ENCODE measurements at places on chromosomes 16 and 17.

GRCh38 chr17:69757688-69758430 is 317.2 kb upstream of the KCNJ16 start:
- DNase-seq = peak; percentile 92

GRCh38 chr17:82868715-82869131 is 28.9 kb upstream of the ZNF750 start:
- DNase-seq = no peak

- DNase-seq = no peak
These were observed 205.6 kb downstream of the GRIN2A start for GRCh38 chr16:9976601-9977000.

DNA sequence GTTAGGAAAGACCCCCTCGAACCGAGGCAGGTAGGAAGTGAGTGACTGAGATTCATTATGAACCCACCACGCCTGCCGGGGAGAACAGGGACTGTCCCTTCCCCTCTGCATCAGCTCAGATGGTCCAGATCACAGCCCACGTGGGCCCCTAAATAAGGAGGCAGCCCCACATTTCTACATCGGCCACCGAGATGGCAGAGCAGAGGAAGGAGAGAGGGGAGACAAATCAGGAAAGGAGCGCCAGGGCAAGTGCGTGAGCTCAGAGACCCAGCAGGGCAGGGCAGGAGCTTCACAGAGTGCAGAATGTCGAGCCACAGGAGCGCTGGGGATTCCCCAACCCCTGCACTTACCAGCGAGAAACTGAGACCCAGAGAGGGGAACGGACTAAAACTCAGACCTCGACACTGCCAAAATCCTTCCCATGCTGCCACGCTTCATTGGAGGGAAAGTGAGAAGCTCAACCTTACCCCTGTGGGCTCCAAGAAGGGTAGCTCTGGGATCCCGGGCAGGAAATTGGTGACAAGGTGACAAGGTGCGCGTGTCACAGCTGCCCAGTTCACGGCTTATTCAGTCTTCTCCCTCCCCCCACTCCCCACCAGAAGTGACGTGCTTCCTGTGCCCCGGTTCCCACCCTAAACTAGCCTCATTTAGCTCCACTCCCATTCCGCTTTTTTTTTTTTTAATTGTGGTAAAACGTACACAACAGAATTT is at the start of gene ICAM2:
TSS of gene ICAM2 (minus strand) at position 578 of the 711 bp plus-strand sequence. CDS start 13,942 bp downstream, outside the sequence.
- no peak for DNase-seq

GRCh38 chr16:9134739-9135138 is 43.3 kb downstream of the HAPSTR1 start:
- peak; percentile 64 for DNase-seq

DNA sequence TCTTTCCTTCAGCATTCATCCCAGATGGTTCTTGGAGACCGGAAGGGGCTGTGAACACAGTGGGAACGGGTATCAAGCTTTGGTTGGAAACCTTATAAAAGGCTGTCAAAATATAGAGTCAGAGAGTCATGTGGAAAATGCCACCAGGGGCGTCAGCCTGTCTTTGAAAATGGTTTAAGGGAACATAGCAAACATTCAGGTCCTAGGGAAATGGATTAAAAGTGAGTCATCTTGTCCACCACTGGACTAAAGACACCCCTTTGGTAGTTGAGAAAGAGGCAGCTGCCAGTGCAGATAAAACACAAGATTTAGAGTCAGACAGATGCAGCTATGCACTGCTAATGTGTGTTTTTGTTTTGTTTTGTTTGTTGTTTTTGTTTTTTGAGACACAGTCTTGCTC is 47.8 kb upstream of the BCO1 start:
- peak; percentile 31 for DNase-seq

DNA sequence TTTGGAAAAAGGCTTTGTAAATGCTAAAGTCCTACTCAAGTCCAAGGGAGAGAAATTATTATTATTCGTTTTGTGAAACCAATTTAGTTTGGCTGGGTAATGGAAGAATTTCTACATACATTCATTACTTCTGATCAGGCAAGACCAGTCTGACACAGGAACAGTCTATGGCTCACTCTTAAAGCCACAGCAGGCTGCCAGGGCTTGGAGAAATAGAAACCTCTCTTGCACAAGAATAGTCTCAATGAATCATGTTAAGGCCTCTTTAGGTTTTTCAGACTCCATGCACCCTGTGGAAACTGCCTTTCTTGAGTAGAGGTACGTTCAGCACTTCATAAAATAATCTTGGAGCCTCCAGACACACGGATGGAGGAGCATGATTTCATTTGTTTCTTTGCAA is 167.7 kb downstream of the IRX3 start:
- peak; percentile 49 for DNase-seq

DNA sequence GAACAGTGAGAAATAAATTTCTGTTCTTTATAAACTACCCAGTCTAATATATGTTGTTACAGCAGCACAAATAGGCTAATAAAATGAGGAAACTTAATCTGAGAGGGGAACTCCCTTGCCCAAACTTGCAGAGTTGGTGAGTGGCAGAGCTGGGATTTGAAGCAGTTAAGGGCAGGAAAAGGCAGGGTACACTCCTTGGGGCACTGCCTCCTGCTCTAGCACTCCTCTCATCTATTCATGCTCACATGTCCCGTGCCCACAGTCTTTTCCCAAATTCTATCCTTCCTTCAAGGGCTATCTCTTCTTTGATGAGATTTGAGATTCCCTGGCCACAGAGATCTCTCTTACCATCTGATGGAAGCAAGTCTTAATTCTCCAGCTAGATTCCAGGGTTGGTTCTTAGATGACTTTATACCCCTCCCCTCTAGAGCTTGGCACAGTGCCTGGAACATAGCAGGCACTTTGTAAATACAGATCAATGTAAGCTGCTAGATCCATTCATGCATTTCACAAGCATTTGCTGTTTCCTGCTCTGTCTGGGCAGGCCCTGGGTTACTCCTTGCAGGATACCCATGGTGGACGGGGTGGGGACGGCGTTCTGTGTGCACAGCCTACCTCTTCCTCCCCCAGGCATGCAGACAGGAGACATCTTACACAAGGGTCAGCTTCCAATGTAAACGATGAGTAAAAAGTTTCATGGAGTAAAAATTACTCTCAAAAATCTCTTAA is 39.2 kb upstream of the ABCC12 start:
- DNase-seq = peak; percentile 32

DNA sequence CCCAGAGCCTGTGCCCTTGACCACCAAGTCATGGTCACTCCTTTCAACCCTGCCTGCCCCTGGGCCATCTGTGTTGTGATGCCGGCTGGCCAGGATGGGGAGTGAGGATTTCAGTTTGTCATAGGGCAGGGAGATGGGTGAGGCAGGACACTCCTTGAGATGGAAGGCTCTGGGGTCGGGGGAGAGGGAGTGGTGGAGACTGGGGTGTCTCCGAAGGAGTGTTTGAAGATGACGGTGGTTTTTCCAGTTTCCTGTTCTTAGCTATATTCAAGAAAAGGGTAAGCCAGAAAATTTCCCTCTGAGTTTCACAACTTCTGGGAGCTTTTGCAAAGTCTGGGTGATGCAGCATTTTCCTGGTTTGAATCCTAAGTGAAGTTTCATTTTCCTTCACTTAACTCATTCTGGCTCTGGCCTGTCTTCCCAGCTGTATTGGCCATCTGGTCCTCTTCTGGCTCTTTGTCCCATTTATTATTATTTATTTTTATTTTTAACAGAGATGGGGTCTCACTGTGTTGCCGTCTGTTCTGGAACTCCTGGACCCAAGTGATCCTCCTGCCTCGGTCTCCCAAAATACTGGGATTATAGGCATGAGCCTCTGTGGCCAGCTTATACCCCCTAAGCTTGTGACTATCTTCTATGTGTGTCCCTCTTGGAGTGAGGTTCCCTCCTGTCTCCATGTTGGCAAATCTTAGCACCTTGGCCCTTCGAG is 27.7 kb downstream of the ABCC1 start:
- peak; percentile 67 for DNase-seq

DNA sequence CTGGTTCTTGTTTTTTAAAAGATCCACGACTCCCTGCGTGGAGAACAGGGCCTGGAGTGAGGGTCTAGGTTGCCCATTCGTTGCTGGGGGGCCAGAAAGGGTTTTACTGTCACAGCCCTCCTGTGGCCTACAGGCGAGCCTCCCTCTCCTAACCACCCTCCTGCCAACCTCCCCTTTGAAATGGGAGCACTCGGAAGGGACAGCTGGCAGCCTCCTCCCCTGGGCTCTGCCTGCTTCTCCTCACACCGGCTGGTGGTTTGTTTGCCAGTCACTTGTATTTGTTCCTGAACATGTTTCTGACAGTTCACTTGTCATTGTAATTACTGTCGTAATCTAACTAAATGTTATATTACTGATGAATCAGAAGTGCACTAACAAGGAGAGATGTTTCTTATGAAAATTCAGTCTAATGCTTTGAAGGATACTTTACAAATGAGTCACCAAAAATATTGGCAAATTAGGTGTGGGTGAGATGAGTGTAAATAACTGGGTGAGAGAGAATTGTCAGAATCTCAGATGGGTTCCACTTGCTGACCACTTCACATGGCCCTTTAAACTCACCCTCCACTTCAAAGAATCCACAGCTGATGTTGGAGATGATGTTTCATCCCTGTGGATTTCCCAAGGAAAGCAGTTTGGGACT is 2.7 kb upstream of the SPPL2C start:
- DNase-seq = no peak

GRCh38 chr17:62649570-62649969 is 22.1 kb downstream of the MRC2 start:
- no peak for DNase-seq

- no peak for DNase-seq
These were observed 3.8 kb upstream of the STAT5B start for GRCh38 chr17:42279776-42280630.

DNA sequence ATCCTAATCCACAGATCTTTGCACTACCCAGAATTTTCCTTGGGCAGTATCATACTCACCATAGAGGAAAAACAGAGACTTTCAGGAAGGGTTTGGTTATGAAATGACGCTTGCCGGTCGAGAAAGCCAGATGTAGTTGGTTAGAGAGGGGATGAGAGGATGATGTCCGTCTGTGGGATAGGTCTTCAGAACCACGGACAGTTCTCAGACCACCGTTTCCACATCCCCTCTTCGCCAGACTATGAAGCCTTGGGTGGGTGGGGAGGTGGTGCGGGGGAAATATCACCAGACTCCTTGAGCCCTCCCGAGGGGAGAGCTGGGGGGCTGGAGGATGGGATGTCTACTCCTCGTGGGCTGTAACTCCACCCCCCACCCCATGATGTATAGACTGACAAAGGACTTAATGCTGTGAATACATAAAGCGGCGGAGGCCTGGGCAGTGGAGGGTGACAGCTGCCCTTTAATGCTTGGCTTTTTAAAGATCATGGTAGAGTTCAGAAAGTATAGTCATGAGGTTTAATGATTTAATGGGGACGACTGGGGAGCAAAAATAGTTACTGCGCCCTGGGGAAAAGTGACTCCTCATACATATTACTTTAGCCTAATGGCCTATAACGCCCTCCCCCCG is 96.6 kb downstream of the MRM1 start:
- DNase-seq = peak; percentile 9

- DNase-seq = no peak
These were observed 8.3 kb downstream of the C1QTNF1 start for GRCh38 chr17:79031996-79032875.

- peak; percentile 95 for DNase-seq
These were observed 736.5 kb downstream of the KCNJ2 start for GRCh38 chr17:70905796-70906195.

GRCh38 chr17:4344926-4345325 is 21.5 kb downstream of the UBE2G1 start:
- DNase-seq = no peak

DNA sequence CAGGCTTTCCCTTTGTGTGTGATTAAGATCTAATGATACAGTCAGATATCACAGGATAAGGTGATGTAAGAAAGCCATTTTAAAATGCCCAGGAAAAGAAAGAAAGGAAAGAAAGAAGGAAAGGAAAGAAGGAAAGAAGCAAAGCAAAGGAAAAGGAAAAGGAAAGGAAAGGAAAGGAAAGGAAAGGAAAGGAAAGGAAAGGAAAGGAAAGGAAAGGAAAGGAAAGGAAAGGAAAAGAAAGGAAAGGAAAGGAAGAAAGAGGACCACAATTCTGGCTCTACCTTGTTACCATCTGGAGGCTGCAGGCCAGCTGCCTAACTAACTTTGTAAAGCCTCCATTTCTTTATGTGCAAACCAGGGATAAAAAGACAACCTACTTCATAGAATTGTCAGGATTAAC is 131.6 kb downstream of the DYNLRB2 start:
- DNase-seq = no peak

DNA sequence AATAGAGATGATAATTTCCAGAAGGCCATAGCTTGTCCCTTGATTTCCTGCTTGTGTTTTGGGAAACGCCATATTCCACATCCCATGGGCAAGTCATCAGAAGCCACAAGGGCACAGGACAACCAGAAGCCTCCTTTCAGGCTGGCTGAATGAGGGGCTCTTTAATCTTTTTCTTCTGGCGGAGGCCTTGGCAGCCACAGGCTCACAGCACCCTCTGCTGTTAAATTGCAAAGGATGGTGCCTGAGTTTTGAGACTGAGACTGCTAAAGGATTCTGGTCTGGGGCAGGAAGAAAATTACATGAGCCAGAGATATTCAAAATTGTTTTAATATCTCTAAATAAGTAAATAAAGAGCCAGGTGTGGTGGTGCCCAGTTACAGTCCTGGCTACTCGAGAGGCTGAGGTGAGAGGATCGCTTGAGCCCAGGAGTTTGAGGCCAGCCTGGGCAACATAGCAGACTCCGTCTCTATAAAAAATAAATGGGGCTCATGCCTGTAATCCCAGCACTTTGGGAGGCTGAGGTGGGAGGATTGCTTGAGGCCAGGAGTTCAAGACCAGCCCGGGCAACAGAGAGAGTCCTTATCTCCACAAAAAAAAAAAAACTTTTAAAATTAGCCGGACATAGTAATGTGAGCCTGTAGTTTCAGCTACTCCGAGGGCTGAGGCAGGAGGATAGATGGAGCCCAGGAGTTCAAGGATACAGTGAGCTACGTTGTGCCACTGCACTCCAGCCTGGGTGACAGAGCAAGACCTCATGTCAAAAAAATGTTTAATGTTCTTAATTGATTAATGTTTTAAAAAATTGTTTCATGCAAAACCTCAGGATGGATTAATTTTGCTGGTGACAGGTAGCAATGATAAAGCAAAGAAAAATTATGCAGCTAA is 26.3 kb downstream of the AARSD1 start:
- DNase-seq = peak; percentile 60

DNA sequence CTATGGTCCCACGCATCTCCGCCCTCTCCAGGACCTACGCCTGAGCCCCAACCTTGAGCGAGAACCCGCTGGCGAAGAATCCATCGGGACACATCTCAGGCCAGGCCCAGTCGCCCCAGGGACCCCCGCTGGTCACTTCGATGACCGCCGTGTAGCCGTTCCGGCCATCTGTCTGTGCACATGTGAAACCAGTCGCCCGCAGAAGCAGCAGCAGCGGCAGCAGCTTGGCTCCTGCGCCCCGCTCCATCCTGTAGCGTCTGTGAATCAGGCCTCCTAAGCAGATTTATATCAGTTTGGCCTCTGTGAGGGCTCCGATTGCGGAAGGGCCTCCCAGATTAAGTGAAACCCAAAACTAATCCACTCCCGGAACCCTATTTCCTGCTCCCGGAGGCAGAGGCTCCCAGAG is at the start of gene VMO1:
TSS of gene VMO1 (minus strand) at position 259 of the 406 bp plus-strand sequence. CDS start at position 247, 12 bp downstream.
- peak; percentile 19 for DNase-seq
